NCI-H510A (cell line): ENCODE measurements at places on chromosomes 3 and 15.
A peak's percentile ranks its signal among the peaks of the same experiment; 100 is the strongest.

DNA sequence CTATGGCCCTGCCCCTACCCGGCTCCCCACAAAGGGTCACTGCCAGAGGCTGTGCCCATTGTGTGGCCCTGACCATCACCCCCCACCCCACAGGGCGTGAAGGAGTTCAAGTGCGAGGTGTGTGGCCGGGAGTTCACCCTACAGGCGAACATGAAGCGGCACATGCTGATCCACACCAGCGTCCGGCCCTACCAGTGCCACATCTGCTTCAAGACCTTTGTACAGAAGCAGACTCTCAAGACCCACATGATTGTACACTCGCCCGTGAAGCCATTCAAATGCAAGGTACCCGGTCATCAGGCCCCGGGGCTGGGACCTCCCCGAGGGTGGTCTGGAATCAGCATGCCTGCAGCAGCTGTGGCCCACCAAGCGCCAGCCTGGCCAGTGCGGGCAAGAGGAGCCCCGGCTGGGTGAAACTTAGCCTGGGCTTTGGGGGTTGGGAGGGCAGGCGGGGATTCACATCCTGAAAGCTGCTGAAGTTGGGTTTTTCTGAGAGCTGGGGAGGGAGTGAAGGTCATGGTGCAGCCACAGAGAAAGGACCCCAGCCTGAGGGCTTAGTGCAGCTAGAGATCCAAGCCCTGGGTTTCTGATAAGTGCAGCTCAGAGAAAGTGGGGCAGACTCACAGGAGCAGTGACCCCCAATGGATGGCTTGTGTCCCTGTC, 29.2 kb downstream of the IDH2 start:
- no peak for DNase-seq

- DNase-seq, result no peak
Measured at GRCh38 chr3:100277255-100277800, 16.5 kb downstream of the TBC1D23 start.

DNA sequence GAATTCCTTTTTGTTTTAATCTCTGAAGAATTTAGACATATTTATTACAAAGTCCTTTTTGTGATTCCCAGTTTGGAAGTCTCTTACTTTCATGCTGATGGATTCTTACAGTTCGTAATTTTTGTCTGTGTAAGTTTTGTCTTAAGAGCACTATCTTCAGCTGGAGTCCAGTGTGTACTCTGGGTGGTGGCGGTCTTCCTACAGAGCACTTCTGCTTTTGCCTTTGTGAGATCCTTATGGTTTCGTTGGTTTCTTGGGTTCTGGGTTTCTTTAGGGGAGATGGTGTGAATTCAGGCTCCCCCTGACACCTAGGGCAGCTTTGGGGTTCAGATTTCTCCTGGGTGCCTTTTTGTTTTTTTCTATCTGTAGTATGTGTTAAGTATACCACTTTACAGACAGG, 45.3 kb downstream of the PLS1 start:
- no peak for DNase-seq

GRCh38 chr3:126655887-126656286, 963 bp upstream of the TXNRD3 start:
- no peak for DNase-seq

DNA sequence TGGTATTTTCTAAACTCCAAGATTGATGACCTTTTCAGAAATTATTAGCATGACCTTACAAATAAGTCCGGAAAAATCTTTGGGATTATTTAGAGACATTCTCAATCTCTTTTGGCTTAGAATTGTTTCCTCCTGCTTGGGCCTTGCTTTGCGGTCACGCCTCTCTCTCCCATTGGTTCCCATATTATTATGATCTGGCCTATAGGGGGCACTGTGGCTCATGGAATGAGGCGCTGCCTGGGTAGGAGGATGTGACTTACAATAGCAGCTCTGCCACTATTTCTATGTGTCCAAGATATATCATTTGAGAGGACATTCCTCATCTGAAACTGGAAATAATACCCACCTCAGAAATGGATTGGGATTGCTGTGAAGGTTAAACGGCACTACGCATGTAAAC, 464.9 kb downstream of the MFSD1 start:
- DNase-seq, result peak; percentile 18

GRCh38 chr15:88388686-88389085, 78.5 kb downstream of the MRPL46 start:
- no peak for DNase-seq

DNA sequence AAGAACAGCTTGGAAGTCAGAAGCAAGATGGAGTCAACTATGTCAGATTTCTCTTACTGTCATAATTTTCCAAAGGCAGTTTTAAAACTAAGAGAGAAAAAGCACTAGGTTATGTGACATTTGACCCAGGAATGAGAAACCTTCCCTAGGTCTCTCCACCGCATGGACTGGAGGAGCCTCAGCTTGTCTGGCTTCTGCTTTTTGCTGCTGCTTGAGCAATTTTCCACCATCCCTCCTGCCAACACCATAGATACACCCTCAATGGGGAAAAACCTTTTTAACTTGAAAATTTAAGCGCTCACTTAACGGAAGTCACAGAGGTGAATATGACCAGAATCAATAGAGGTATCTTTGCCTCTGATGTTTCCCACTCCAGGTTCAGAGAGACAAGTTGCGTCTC, 17.8 kb upstream of the IREB2 start:
- no peak for DNase-seq

DNA sequence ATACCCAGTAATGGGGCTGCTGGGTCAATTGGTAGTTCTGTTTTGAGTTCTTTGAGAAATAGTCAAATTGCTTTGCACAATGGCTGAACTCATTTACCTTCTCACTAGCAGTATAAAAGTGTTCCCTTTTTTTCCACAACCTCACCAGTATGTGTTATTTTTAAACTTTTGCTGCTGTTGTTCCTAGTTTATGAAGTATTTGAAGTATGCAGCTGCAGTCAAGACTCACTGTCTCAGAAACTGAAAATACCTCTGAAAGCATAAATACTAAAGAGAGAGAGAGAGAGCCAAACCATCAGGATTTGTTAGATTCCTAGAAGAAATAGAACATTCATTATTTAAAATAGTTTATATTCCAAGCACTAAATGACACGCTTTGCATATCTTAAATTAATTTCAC, 764.2 kb downstream of the NTRK3 start:
- no peak for DNase-seq
